ENCODE measurements at places on chromosomes 5 and 9.

GRCh38 chr5:1910861-1911772, 28.4 kb upstream of the IRX4 start:
- no peak for DNase-seq

DNA sequence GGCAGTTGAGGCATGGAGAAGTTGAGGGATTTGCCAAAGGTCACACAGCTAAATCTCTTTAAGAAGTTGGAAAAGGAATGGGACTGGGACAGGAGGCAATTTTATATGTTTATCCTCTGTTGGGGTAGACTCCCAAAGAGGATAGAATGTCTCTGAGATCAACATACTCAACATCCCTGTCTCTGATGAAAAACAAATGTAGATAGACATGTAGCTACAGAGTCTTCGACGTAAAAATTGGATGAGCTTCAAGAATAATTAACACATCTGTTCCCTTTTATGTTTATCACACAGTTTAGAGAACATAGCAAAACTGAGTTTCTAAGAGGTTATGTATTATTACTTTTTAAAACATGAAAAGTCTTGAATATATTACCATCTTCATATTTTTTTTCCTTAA, 204.6 kb upstream of the CD180 start:
- DNase-seq = no peak

DNA sequence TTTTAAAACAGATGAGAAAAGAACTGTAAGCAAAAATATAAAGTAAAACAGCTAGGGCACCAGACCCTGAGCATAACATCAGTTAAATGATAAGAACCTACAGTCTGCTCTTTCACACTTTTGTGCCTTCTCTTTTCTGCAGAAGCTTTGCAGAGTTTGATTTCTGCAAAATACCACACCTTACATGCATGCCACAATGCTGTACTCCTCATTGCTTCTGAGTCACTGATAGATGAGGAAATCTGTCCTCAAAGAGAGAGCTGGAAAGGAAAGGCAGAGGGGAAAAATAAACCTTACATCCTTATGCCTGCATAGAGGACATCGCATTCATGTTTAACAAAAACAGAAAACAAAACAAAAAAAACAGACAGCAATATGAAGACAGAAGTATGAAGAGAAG, 142.9 kb downstream of the ATPSCKMT start:
- DNase-seq = no peak

DNA sequence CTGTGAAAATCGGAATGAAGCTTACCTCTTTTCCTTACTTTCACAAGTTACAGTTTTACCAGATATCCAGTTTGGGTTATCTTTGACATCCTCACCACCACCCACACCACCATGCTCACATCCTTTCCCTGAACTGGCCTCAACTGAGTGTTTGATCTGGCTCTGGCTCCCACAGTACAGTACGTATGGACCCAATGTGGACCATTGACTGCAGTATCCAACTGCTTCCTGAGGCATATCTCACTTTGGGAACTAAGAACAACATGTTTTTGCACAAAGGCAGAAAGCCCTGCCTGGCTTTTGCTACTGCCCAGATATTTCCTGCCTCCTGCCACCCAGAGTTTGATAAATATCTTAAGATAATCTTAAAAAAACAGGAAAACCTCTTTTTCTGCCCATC, 1232.0 kb upstream of the CDH18 start:
- no peak for DNase-seq

- no peak for DNase-seq
Observed at GRCh38 chr5:103166706-103167105, 46.6 kb downstream of the PPIP5K2 start.

- no peak for DNase-seq
Observed at GRCh38 chr9:109017061-109017460, 3.8 kb upstream of the CTNNAL1 start.

DNA sequence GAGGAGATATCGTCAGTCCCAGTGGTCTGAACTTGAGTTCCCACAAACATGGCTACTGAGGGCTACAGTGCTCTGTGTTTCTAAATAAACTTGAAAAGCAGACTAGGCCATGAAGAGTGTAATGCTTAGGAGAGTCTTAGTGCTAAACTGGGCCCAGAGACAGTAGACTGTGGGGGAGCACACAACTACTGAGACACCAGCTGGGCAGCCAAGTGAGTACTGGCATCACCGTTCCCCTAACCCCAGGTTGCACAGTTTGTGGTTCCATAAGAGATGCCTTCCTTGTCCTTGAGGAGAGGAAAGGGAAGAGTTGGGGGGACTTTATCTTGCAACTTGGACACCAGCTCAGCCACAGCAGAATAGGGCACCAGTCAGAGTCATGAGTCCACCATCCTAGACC, 172.1 kb upstream of the DMRTA1 start:
- DNase-seq = no peak

GRCh38 chr9:128174062-128174461, 14.0 kb downstream of the BBLN start:
- DNase-seq = no peak

DNA sequence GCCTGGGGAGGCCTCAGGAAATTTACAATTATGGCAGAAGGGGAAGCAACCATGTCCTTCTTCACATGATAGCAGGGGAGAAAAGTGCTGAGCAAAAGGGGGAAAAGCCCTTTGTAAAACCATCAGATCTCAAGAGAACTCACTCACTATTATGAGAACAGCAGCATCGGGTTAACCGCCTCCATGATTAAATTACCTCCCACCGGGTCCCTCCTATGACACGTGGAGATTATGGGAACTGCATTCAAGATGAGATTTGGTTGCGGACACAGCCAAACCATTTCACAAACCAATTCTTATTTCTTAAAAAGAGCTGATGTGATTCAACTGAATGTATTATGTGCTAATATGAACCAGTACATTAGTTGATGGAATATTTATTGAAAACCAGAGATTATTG, 63.9 kb downstream of the PARP8 start:
- no peak for DNase-seq

GRCh38 chr9:22053178-22053577, 44.1 kb upstream of the CDKN2B start:
- DNase-seq = no peak

DNA sequence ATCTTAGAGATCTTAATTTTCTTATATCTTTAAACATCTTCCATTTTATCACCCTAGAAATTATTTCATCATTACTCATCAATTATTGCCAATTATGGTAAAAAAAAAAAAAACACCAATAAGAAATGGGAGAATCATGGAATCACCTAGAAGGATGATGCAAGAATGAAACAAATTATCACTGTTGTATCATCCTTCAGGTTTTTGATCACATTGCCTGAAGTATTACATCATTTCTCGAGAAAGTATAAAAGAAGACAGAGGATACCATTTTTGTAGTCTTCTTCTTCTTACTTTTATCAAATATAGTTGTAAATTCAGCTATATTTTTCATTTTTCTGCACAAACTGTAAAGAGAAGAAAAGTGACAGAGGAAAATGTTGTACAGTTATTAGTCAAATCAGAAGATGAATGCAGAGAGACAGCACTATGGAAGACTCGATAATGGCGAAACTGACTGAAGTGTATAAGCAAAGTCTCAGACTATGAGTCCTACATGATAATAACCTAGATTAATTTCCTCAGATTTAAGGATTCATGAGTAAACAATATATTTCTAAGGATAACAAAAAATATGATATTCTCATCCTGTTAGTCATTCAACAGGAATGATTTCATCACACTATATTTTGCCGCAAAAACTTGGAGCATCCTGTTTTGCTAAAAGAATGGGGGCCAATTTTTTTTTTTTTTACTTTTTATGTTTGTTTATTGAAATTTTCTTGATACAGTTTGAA, 5.9 kb upstream of the STC2 start:
- DNase-seq = no peak

DNA sequence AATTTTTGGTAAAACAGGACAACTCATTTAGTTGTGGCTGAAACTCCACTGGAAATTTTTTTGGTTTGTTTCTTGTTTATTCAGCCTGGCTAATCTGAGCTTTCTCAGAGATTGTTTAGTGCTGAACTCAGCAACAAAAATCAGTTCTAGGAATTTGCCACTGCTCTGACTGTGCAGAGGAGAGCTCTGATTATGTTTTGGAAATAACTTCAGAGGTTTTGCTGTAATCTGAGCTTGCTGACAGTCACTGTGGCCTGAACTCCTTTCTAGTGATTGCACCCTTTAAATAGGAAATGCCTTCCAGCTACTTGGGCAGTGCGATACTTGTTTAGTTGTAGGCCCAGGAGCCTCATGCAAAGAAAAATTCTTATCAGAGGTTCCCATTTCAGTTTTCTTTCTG, 60.2 kb downstream of the OSTF1 start:
- DNase-seq = no peak

DNA sequence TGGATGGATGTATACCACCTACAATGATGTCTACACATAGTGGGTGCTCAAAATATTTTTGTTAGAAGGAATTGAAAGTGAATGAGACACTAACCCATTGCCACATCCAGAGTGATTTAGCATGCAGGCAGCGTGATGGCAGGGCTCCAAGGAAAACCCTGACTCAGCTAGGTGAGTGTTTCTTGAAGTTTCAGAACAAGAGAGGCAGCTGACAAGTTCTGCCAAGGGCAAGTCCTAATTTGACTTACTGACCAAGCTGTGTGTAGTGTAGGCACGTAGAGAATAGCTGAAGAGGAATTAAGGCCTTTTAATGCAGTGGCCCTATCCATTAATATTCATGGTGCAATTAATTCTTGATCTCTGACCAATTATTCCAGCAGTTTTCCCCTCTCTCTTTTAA, 107.8 kb upstream of the ATP10B start:
- no peak for DNase-seq

DNA sequence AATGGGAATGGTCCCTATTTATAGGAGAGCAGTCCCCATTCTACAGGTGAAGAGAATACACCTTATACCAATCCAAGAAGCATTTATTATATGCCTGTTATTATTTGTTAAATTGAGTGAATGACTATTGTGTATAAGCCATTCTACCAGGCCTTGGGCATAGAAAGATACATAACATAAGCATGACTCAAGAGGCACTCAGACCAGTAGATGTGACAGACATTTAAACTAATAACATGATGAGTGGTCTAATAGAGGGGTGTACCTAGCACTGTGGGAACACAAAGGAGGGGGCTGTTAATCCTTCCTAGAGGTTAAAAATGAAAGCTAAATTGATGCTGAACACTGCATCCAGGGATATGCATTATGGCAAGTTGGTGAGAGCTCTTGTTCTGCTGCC, 145.0 kb upstream of the TNC start:
- no peak for DNase-seq

GRCh38 chr5:179620703-179621350, 2.6 kb downstream of the HNRNPH1 start:
- no peak for DNase-seq

- no peak for DNase-seq
Observed at GRCh38 chr5:74415695-74416102, 224.8 kb downstream of the ENC1 start.

DNA sequence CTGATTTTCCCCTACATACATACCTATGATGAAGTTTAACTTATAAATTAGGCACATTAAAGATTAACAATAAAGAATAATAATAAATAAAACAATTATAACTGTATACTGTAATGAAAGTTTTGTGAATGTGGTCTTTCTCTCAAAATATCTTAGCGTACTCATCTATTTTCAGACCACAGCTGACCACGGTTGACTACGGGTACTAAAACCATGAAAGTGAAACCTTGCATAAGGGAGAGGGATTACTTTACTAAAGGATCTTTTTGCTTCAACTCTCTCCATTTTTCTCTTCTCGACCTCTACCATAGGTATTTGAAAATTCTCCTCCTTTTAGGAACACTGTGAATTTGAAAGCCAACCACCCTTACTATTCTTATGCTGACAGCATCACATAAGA, 475.5 kb downstream of the CETN3 start:
- no peak for DNase-seq

- DNase-seq = peak; percentile 99
Observed at GRCh38 chr5:62412549-62413329, at the start of gene IPO11. Gene IPO11, plus strand, starts transcription at chr5:62412763. Its CDS starts 24,517 bp downstream, at chr5:62437280.

DNA sequence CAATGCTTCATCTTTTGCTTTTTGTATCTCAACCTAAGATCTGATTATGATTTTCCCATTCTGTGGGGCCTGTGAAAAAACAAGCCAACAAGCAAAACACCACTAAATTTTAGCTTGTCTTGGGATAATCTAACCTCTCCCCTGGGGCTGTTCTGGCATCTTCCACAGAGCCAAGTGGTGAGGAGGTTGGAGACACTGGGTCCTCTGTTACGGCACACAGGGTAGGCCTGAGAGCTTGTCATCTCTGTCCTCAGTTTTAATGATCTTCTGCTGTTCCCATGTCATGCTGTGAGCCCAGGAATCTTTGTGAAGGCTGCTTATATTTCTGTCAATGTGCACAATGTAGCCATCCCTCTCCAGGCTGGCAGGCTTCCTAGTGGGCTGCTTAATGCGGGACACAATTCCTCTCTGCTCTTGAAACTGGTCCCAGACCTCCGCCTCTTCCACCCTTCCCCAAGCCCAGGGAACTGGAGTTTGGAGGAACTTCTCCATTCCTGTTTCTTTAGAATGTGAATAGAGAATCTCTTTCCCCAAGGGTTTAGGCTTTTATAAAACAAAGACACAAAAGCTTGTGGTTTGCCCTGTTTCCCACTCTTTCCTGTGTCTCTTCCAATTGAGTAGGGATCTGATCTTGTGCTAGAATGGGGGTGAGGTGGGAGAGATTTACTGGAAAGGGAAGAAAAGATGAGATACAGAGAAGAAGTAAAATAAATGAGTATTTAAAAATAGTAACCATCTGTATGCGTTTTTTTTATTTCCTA, 30.9 kb upstream of the SEMA6A start:
- peak; percentile 22 for DNase-seq

GRCh38 chr5:122586351-122586750, 188.5 kb upstream of the SNX2 start:
- DNase-seq = no peak

DNA sequence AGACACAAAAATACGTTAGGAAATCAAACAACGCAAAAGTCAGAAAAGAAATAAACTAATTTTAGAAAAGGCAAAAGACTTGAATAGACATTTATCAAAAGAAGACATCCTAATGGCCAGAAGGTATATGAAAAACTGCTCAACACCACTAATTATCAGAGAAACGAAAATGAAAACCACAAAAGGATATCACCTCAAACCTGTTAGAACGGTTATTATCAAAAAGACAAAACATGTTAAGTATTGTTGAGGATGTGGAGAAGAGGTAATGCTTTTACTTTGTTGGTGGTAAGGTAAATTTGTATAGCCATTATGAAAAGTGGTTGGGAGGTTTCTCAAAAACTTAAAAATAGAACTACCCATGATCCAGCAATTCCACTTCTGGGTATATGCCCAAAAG, 230.0 kb upstream of the RGMB start:
- no peak for DNase-seq

- DNase-seq = no peak
Observed at GRCh38 chr5:143671021-143671420, 140.9 kb upstream of the HMHB1 start.

DNA sequence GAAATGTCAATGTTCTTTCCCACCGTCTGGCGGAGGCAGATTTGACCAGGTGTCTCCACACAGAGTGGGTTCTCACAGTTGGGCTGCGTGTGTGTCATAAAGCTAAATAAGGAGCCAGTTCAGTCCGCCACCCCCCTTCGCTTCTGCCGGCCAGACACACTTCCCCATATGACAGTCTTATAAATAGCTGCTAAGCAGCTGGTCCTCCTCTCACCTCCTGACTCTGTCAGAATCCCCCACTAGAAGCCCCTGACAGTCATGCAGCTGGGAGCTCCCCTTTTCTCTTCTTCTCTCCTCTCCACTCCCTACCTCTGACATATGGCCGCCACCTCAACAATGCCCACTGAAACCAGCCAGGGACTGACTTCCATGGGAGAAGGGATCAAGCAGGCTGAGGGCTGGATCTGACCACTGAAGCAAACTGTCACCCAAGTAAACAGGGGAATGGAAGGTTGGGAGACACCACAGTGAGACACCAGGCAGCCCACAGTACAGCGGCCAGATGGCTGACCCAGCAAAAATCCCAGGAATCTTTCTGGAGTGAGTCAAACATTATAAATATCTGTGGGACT, 141.9 kb upstream of the EFNA5 start:
- DNase-seq = no peak
